OCI-M1 (cell line): ENCODE measurements at places on chromosomes 1 and 21.
A peak's percentile ranks its signal among the peaks of the same experiment; 100 is the strongest.

DNA sequence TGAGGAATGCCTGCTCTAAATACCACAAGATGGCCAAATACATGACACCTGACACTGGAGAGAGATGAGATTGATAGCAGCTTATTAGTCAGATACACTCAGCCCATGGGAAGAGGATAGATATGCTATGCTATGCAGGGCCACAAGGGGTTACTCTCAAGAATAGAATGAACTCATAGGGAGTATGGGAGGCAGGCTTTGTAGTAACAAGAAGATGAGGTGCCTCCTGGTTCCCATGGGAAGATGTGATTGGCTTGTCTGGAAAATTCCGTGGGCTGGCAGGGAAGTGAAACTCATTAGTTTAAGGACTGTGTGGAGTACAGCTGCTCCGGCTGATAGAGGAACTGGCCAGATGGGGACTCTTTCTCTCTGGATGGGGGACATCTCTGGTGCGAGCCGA lies 16.5 kb downstream of the CCDC30 start:
- DNase-seq, result peak; percentile 21

DNA sequence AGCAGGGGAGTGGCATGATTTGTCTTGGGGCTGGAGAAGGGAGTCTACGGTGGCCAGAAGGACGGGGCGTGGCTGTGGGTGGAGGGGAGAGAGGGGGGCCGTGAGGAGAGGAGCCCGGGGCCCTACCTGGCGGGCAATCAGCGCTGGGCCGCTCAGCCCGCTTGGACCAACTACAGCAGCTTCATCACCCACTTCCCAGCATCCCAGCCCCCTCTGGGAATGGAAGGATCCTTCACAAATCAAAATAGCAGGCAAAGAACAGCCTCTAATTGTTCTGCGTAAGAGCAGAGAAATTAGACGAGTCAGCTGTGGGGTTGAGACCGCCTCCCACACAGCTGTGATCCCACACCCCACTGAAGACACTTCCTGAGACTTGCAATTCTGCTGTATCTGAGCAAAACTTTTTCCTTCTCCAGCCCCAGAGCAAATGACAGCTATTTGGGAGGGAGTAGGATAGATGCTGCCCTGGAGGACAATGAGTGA lies 43.5 kb downstream of the OPRD1 start:
- DNase-seq, result no peak

- DNase-seq, result peak; percentile 79
Observed at GRCh38 chr1:156444407-156445001, 56.1 kb downstream of the MEF2D start.

DNA sequence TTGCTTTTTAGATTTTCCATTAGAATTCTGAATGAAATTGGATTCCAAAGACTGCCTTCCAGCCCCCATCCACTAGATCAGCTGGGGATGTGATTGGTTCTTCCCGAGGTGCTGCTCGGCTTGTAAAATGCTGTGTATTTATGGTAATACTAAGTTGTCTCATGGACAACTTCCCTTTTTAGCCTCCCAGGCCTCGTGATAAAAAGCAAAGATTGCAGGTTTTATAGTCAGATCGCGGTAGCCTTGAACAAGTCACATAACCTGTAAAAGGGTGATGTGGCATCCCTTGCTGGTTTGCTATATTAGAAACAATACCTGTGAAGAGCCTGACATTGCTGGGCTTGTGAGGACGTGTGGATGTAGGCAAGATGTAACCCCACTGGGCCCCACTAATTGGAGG lies 10.4 kb downstream of the MUL1 start:
- DNase-seq, result peak; percentile 31

DNA sequence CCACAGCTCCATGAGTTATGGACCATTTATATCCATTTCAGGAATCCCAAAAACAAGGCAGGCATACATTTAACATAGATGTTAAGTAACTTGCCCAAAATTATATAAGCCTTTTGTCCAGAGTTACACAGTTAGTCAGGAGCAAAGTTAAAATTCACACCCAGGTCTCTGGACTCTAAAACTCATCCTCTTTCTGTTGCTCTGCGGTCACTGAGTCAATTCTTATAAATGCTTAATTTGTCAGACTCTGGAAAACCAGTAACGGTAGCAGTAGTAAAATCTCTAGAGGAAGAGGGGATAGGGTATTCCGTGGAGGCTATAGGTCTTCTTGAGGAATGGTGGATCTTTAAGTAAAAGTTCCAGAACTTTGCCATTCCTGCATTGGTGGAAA lies 223.6 kb upstream of the JUN start:
- DNase-seq, result no peak

DNA sequence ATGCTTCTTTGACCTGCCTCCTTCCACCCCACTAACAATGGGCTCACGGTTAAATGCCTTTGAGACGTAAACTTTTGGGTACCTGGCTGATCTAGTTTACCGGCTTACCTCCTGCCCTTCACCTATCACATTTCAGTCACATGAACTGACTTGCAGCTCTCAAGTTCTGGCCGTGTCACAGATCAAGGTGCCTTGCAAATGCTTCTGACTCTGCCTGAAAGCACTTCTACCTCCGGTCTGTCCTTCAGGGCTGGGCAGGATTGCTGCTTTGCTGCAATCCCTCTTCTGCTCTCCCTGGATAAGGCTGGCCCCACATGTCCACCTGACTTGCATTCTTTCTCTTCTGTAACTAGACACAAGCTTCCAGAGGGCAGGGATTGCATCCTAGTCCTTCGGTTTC lies 69.0 kb downstream of the GRIK1 start:
- no peak for DNase-seq

DNA sequence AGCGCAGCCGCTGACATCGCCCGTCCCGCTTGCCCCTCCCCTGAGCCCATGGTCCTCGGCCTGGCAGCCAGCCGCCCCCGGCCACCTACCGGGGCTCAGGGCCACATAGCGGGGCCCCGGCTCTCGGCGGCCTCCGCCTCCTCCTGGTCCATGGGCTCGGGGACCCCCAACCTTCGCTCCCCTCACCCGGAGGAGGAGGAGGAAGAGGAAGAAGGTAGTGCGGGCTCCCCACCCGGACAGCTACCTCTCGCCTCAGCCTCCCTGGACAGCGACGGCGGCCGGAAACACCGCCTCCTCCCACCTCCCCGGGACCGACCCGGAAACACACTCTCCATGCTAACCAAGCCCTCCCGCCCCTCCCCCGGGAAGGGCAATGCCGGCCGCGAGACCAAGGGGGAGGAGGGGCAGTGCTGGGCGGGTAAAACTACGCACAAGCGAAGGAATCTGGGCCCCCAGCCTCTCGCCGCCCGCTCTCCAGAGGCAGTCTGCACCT lies at the start of gene KIAA0319L:
KIAA0319L (minus strand) TSS at position 286 of the 493 bp plus-strand sequence. CDS start 2,912 bp downstream, outside the sequence.
- DNase-seq, result peak; percentile 95
